ENCODE measurements at places on chromosomes 12 and 14. TPM values are rescaled to one million over a fixed set of nuclear protein-coding genes. Genes with fewer than 3 reads are reported as not detected.

IAPP gene
- total RNA-seq: not detected

GYS2 gene
- not detected for total RNA-seq

PRB2 gene
- total RNA-seq: not detected

ZDHHC22 gene
- total RNA-seq: not detected

AMN gene
- 2.6 TPM for total RNA-seq

BDKRB1 gene
- total RNA-seq: not detected

FOXM1 gene
- 2.9 TPM for total RNA-seq

GUCY2C gene
- not detected for total RNA-seq

MDM1 gene
- total RNA-seq: 21.3 TPM

- H3K4me1 ChIP-seq: peaks cover 19% of the 10 kb centered on the region
- H3K27me3 ChIP-seq: no peaks in the 10 kb centered on the region
- no peak overlapping the region for H3K4me3 ChIP-seq
- DNase-seq: no peak
- peaks cover 5% of the 10 kb centered on the region for H3K36me3 ChIP-seq
Observed at GRCh38 chr14:75627406-75627805, 33.3 kb downstream of the ERG28 start.

GRCh38 chr12:57823131-57823907 is 4.8 kb upstream of the AVIL start:
- peaks cover 12% of the 10 kb centered on the region for H3K36me3 ChIP-seq
- H3K4me3 ChIP-seq: no peak overlapping the region
- peak; percentile 60 for DNase-seq
- peak overlapping the region; percentile 31 for H3K27ac ChIP-seq
- H3K27me3 ChIP-seq: no peaks in the 10 kb centered on the region
- H3K4me1 ChIP-seq: peaks cover 9% of the 10 kb centered on the region

GRCh38 chr14:32611752-32612151 is 282.7 kb downstream of the AKAP6 start:
- peak overlapping the region; percentile 44 for H3K27ac ChIP-seq
- H3K4me1 ChIP-seq: no peaks in the 10 kb centered on the region
- H3K4me3 ChIP-seq: no peak overlapping the region
- no peaks in the 10 kb centered on the region for H3K36me3 ChIP-seq

DNA sequence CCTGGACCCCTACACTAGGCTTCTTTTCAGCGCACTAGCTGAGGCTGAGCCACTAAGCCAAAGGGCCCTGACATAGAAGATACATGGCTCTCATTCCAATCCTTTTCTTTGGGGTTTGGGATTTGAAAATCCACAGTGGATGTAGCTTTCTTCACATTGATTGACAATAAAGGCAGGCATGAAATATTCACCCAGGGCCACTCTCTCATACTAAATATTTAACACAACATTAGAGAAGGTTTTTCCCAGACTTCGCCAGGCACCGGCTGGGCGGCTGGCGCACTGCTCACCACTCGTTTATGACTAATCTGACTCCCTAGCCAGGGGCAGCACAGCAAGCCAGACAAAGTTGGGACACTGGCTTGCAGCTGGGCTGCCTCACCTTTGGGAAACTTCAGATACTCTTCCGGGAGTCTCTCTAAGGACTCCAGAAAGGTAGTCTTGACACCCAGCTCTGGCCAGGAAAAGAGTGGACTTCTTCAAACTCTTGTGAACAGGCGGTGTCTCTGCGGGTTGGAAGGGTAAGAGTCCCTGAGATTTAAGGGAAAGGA is 699 bp upstream of the HOXC11 start:
- H3K4me1 ChIP-seq: peaks cover 12% of the 10 kb centered on the region
- H3K4me3 ChIP-seq: no peak overlapping the region
- no peak overlapping the region for H3K27ac ChIP-seq
- H3K36me3 ChIP-seq: no peaks in the 10 kb centered on the region
- H3K27me3 ChIP-seq: peaks cover 100% of the 10 kb centered on the region

- H3K4me1 ChIP-seq: peaks cover 10% of the 10 kb centered on the region
- no peaks in the 10 kb centered on the region for H3K36me3 ChIP-seq
- H3K4me3 ChIP-seq: no peak overlapping the region
- H3K27ac ChIP-seq: no peak overlapping the region
- DNase-seq: peak; percentile 62
- H3K27me3 ChIP-seq: peaks cover 14% of the 10 kb centered on the region
Observed at GRCh38 chr14:100585448-100586152, 1.6 kb downstream of the BEGAIN start.

GRCh38 chr12:59383079-59383822 is 212.6 kb upstream of the SLC16A7 start:
- no peak overlapping the region for H3K27ac ChIP-seq
- H3K4me3 ChIP-seq: no peak overlapping the region

- DNase-seq: no peak
- H3K36me3 ChIP-seq: peaks cover 56% of the 10 kb centered on the region
- H3K4me1 ChIP-seq: no peaks in the 10 kb centered on the region
- H3K27ac ChIP-seq: no peak overlapping the region
Observed at GRCh38 chr14:58367296-58367695, 28.4 kb upstream of the TOMM20L start.

- no peaks in the 10 kb centered on the region for H3K27me3 ChIP-seq
- no peak for DNase-seq
- no peaks in the 10 kb centered on the region for H3K36me3 ChIP-seq
- peaks cover 39% of the 10 kb centered on the region for H3K4me1 ChIP-seq
Observed at GRCh38 chr12:93133361-93133760, 204.3 kb upstream of the EEA1 start.

GRCh38 chr12:77914081-77914488 is 83.4 kb downstream of the NAV3 start:
- no peak overlapping the region for H3K4me3 ChIP-seq
- no peak for DNase-seq
- no peaks in the 10 kb centered on the region for H3K27me3 ChIP-seq

DNA sequence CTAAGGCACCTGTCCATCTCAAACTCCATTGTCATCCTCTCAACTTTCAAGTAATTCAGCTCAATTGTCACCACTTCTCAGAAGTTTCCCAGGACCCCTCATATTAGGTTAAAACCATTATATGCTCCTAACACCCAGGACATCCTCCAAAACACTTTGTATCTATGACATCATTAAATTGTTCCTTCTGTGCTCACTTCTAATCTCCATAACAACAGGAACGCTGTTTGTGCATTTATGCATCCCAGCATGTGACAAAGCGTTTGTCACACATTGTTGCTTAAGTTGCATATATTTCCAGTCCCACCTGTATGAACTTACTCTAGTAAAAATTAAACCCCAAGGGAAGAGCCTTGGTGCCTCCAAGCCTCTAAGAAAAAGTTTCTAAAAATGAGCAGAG is 133.9 kb downstream of the TBX5 start:
- no peaks in the 10 kb centered on the region for H3K4me1 ChIP-seq
- DNase-seq: no peak
- peaks cover 11% of the 10 kb centered on the region for H3K27me3 ChIP-seq
- no peaks in the 10 kb centered on the region for H3K36me3 ChIP-seq

- peak overlapping the region; percentile 74 for H3K4me3 ChIP-seq
- H3K27me3 ChIP-seq: no peaks in the 10 kb centered on the region
- DNase-seq: peak; percentile 89
- peak overlapping the region; percentile 86 for H3K27ac ChIP-seq
- H3K36me3 ChIP-seq: no peaks in the 10 kb centered on the region
Observed at GRCh38 chr12:4270016-4270830, 3.3 kb upstream of the CCND2 start.

DNA sequence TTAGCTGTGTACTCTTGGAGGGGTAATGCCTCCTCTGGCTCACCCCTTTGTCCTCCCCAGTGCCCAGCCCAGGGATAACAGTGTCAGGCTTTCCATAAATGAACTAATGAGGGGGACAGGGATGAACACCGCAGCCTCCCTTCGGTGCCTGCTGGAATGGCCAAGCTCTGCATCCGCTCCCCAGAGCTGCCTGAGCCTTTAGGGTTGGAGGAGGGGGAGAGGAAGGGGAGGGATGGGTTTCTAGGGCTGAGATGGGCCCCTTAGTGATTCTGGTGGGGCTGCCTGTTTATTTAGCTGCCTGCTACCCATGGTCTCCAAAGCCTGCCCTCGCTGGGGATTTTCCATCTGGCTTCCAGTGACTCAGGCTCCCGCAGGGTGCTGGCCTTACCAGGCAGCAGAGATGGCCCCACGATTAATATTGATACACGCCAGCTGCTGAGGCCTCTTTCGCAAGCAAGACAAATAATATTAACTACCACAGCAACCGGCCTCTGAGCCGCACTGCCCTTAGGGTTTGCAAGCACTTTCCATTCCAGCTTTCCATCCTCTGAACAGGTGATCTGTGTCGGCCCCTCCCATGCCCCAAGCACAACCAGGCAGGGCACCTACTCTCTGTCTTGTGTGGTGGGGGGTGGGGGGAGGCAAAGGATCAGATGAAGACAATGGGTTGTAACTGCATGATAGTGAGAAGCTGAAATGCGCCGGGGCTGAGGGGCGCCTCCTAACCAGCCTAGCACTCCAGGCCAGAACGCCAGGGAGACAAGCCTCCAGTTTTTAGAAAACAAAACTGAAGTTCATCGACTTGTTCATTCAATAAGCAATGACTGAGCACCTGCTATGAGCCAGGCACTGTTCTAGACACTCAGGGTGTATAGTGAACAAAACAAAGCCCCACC is 56.7 kb downstream of the C14orf132 start:
- H3K36me3 ChIP-seq: no peaks in the 10 kb centered on the region
- no peaks in the 10 kb centered on the region for H3K27me3 ChIP-seq
- peaks cover 2% of the 10 kb centered on the region for H3K4me1 ChIP-seq
- H3K27ac ChIP-seq: peak overlapping the region; percentile 22

DNA sequence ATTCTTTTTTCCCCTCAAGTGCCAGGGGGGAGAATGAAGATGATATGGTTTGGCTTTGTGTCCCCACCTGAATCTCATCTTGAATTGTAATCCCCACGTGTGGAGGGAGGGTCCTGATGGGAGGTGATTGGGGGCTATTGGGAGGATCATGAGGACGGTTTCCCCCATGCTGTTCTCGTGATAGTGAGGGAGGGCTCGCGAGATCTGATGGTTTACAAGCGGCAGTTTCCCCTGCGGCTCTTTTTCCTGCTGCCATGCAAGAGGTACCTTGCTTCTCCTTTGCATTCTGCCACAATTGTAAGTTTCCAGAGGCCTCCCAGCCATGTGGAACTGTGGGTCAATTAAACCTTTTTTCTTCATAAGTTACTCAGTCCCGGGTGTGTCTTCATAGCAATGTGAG is 173.7 kb downstream of the CAND1 start:
- DNase-seq: no peak
- no peaks in the 10 kb centered on the region for H3K27me3 ChIP-seq
- peaks cover 17% of the 10 kb centered on the region for H3K4me1 ChIP-seq
- H3K4me3 ChIP-seq: no peak overlapping the region
- H3K27ac ChIP-seq: no peak overlapping the region

- no peak overlapping the region for H3K27ac ChIP-seq
- H3K36me3 ChIP-seq: no peaks in the 10 kb centered on the region
- H3K4me1 ChIP-seq: no peaks in the 10 kb centered on the region
- no peak for DNase-seq
- no peak overlapping the region for H3K4me3 ChIP-seq
Observed at GRCh38 chr12:71999795-72000194, 61.1 kb downstream of the TPH2 start.

DNA sequence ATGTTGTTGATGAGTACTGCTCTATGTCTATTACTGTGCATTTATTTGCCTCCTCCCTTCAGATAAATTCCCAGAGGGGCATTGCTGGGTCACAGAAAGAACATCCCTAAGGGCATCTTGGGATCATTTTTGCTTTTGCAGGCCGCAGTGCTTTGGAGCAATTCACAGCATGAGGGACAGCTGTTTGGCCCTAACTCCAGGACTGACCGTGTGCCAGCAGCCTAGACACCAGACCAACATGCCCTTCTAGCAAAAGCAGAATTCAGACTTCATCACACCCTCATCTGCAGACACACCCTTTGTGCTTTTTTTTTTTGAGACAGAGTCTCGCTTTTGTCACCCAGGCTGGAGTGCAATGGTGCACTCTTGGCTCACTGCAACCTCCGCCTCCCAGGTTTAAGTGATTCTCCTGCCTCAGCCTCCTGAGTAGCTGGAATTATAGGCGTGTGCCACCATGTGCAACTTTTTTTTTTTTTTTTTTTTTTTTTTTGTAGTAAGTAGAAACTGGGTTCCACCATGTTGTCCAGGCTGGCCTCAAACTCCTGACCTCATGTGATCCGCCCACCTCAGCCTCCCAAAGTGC is 31.0 kb downstream of the RNF34 start:
- no peak for DNase-seq
- no peaks in the 10 kb centered on the region for H3K27me3 ChIP-seq
- H3K36me3 ChIP-seq: peaks cover 88% of the 10 kb centered on the region
- H3K4me1 ChIP-seq: peaks cover 3% of the 10 kb centered on the region
- H3K27ac ChIP-seq: no peak overlapping the region

DNA sequence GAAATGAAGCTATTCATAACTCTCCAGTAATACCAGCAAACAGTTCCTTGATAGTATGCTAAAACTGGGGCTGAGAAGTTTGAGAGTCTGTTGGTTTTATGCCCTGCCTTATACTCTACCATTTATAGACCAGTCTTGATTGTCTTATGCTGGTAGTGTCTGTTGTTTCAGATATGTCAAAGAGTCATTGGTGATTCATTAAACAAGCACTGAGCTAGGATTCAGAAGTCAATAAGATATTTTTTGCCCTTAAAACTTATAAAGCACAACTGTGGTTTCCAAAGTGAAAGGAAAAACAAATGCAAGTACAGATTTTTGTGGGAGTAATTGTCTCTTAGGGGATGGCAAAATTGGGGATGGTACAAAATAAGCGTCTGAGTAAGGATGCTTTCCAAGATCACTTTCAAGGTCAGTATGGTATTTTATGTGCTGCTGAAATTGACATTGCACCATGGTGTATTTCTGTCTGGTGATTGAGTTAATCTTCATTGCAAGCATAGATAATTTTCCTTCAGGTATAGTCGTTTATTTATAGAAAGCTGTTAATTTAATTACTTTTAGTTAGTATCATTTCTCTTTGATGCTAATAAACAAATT is 289.5 kb upstream of the E2F7 start:
- no peak for DNase-seq
- H3K27ac ChIP-seq: no peak overlapping the region
- no peaks in the 10 kb centered on the region for H3K27me3 ChIP-seq
- no peaks in the 10 kb centered on the region for H3K36me3 ChIP-seq
- no peak overlapping the region for H3K4me3 ChIP-seq
